ENCODE measurements at places on chromosomes 6 and 20.

DNA sequence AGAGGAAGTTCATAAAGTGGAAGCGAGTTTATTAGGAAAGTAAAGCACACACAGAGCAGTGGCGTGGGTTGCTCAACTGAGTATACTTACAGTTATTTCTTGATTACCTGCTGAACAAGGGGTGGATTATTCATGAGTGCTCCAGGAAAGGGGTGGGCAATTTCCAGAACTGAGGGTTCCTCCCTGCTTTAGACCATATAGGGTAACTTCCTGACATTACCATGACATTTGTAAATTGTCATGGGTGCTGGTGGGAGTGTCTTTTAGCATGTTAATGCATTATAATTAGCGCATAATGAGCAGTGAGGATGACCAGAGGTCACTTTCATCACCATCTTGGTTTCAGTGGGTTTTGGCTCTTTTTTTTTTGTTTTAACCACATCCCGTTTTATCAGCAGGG, 29.8 kb downstream of the PDYN start:
- no peak for DNase-seq

GRCh38 chr6:43578748-43579147, 2.8 kb downstream of the POLH start:
- no peak for DNase-seq

DNA sequence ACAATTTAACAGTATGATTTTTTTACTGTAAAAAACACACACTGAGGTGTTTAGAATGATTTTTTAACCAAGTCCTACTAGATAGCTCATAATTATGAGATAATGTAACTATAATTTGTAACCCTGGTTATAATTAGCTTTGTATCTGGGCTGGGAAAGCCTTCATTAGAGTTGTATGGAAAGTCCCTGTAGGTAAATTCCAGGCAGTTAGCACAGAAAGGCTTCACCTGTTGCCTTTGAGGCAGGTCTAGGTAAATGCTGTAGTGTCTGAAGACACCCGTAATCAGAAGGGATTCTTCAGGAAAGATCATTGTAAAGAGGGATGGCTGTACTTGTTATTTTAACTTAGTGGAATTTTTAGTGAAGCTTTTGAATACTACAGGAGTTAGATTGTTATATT, 1.9 kb downstream of the TMEM200A start:
- no peak for DNase-seq

GRCh38 chr6:2209226-2209809, 36.1 kb downstream of the GMDS start:
- no peak for DNase-seq

- DNase-seq, result no peak
Measured at GRCh38 chr20:32877507-32877906, 18.8 kb downstream of the EFCAB8 start.

DNA sequence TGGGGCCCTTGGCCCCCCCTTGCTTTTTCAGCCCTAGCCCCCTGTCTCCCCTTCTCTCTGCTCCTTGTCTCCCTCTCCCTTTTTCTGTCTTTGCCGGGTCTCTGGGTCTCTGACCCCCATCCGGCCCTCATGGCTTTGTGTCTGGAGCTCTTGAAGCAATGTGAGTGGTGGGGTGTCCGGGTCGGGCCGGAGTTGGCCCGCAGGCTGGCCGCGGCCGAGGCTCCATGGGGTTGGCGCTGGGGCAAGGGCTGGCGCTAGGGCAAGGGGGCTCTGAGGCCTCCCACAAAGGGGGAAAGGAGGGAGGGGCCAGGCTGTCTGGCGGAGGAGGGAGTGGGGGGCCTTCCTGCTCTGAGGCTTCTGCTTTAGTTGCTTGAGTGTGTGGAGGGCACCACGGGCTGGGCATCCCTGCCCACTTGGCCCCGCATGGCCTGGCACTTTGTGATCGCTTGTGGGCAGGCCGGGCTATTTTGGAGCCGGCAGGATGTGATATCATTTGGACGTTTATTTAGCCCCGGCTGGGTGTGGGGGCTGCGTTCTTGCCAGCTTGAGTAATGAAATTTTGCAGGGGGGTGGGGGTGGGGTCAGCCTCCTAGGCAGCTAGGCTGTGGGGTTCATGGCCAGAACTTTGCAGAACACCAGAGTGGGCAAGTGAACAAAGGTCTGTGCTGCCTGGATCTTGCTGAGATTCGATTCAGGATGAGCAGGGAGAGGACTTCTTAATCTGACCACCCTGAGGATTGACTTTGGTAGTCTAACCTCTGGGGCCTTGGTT, 78.7 kb upstream of the MYL9 start:
- DNase-seq, result no peak

DNA sequence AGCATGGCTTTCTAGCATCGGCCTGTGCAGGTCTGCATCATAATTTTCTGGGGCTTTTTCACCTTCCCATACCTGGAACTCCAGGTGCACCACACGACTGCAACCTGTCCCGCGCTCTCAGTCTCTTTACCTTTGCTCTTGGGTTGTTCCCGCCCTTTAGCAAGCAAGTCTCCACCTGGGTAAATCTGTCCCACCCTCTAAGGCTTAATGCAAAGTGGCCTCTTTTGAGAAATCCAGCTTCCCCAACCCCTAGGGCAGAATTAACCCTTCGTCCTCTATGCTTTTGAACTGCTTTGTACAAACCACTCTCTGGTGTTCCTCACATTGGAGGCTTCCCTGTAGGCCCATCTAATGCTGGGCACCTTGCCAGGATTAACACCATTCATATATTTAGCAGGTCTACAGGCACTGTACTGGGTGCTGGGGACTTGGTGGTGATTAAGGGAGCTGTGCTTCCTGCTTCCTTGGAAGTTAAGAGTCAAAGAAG, 2.8 kb downstream of the ITPR3 start:
- DNase-seq, result no peak

GRCh38 chr20:46253391-46253790, 54.9 kb downstream of the CDH22 start:
- DNase-seq, result no peak

DNA sequence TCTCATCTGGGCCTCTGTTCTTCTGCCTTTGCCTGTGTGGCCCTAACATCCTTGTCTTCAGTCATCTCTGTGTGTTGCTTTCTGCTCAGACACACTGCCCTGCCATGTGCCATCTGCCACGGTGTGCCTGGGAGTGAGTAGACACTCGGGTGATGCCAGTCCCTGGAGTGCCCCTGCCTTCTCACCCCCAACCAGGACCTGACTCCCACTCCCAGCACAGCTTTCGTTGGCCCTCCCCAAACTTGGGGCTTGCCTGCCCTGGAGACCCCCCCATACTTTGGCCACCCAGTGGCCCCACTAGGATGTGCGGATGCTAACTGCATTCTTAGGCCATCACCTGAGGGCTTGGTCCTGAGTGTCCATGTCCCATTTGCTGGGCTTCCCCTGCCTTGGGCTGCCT, 76.4 kb upstream of the SCP2D1 start:
- no peak for DNase-seq

GRCh38 chr20:42097741-42098140, 479.6 kb upstream of the CHD6 start:
- DNase-seq, result no peak

DNA sequence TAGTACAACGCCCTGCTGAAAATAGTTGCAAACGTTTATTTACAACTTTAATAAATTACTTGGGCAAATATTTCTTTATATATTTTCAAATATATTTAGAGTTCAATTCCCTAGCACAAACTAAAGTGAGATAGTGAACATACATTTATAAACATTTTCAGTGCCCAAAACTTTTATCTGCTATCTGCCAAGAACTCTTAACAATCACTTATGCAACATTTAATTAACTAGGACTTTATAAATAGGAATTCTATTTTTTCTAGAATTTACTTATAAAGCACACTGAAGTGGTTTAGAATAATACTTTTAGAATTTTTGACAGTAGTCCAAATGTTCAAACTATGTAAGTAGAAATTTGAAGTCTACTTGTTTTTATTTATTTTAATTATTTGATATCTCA, 452.6 kb upstream of the RGS17 start:
- no peak for DNase-seq

DNA sequence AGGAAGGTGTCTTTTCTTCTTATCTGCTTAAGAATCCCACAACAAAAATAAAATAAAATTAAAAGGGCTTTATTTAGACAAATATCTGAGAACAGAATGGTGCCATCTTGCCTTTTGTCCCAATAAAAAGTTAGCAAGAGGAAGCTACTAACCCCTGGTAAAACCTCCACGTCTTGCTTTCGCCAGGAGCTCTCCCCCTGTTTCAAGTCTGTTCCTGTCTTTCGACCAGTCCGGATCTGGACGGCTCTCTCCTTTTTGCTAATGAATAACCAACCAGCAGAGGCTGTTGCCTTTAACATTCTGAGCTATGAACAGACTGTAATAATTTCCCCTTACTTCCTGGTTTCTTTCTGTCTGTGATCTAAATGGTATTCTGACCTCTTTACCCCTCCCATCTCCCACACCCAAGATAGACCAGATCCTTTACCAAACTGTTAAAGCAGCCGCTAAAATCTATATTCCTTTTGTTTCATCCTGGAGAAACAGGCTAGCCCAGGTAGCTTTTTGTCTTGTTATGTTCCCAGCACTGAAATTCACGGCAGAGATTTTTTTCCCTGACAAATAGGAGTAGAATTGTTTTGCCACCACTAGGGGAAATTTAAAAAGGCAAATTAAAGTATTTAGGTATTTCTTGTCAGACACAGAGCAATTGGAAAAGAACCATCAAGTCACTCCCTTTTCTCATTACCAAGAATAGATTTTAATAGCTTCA, at the start of gene FRK:
FRK (minus strand) TSS at position 320 of the 712 bp plus-strand sequence. CDS start 580 bp downstream, outside the sequence.
- DNase-seq, result no peak

DNA sequence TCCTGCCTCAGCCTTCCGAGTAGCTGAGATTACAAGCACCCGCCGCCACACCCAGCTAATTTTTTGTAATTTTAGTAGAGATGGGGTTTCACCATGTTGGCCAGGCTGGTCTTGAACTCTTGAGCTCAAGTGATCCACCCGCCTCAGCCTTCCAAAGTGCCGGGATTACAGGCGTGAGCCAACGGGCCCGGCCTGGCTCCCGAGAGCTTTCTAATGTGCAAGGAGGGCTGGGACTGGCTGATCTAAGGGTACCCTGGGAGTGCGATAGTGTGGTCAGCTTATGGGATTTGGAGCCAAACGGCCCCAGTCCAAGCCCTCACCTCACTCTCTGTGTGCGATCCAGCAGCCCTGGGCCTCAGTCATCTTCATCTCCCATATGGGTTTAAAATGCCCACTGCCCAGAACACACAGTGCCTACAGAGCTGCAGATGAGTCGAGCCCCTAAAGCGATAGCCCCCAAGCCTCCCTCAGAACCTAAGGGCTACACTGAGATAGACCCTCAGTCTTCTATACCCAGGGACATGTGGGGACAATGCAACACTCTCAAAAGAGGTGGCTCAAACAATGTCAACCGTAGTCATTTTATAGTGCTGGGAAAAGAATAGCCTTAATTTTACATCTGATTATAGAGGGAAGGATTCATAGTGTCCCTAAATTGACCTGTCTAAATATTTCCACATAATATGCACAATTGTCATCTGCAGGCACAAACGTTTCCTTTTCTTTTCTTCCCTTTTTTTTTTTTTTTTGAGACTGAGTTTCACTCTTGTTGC, 50.1 kb downstream of the SSR1 start:
- no peak for DNase-seq

DNA sequence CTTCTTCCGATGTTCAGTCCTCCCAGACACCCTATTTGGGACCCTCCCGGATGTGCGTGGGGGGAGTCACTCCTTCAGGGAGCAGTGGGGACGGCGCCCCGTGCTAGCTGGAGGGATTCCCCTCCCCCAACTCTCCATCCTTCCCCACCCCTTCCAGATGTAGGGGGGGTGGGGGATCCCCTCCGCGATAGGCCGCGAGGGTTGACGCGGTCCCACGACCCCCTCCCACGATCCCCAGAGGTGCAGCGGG, 548 bp downstream of the GNL1 start:
- no peak for DNase-seq

- no peak for DNase-seq
Measured at GRCh38 chr6:154991207-154991606, 3.9 kb upstream of the TIAM2 start.

DNA sequence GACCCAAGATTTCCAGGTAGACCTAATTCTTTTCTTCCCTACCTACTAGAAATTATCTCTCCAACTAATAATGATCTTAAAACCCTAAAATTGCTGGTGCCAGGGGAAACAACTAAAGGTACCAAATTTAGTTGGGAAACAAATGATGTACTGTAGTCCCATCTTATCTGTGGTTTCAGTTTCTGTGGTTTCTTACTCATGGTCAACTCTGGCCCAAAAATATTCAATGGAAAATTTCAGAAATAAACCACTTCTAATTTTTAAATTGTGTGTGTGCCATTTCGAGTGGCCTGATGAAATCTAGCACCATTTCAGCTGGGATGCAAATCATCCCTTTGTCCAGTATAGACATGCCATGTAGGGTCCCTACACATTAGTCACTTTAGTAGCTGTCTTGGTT, 475.2 kb upstream of the EPHA7 start:
- DNase-seq, result no peak

DNA sequence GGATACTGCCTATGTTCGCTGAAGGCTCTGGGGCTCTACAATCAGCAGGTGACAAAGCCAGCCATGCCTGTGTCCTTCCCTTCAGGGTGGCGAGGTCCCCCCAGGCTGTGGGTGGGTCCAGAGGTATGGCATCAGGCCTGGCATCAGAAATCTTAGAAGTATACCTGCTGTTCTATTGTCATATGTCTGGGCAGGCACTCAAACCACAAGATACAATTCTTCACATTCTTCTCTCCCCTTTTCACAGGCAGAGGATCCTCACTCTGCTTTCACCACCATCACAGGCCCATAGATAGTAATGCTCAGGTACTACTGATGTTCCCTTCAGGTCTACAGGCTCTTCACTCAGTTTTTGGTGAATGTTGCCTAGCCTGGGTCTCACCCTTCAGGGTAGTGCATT, 1180.0 kb upstream of the CITED2 start:
- DNase-seq, result no peak

DNA sequence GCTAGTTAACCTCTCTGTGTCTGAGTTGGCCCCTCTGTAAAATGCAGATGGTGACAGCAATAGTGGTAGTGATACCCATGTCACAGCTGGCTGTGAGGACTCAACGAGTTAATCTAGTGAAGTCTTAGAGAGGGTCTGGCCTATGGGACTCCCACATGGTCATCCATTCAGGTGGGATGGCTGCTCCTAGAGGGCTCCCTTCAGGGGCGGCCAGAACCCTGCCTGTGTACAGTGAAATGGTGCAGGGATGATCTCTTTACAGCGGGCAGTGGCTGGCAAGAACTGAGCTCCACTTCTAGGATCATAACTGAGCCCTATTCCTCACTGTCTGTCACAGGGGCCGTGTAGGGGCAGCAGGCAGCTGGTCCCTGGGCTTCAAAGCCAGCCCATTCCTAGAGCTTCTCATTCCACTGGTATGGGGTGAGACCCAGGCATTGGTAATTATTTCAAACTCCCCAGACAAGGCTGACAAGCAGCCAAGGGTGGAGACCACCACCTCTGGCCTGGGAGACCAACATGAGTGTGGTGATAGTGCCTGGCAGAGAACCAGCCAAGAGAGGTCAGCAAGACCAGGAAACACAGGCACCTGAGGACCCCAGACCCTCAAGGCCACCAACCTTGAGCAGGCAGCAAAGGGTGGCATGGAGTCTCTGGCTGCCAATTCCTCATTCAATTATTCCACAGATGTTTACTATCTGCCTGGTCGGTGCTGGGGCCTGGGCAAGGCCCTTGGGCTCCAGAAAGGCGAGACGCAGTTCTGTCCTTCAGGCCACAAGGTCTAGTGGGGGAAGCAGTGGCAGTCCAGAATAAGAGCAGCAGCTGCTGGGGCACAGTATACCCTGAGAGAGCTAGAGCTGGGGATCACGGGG, 103.4 kb downstream of the MRPL14 start:
- no peak for DNase-seq
